EH (cell line): ENCODE measurements at places on chromosomes 2 and 18.

DNA sequence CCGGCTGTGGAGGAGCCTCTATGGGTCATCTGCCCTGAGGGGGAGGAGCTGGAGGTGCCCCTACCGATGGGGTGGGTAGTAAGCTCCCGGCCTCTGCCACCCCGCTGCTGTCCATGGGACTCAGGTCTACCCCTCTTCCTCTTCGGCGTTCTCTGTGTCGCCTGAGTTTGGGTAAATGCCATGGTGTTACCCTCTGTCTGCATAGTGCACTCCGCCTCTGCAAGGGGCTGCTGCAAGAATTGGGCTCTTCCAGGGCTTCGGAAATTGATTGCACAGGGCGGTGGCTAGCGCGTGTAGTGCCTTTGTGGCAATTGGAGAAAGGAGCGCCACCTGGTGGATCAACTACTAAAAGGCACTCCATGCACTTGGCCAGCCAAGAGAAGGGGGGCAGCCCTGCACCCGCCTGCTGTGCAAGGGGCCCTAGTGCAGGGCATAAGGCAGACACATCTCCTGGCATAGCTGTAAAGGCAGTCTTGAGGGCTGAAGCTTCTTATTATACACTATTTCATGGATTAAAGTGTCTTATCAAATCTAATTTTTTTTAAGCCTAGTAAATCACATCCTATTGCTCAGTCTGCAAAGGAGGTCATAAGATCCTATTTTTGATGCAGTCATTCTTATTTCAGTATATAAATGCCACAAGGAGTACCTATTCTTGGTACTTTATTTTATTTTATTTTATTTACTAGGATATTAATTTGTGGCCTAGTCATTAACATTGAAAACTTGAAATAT, 308.9 kb downstream of the PDE11A start:
- peak; percentile 68 for DNase-seq

- DNase-seq: peak; percentile 38
Measured at GRCh38 chr2:99711144-99711543, 221.3 kb upstream of the REV1 start.

DNA sequence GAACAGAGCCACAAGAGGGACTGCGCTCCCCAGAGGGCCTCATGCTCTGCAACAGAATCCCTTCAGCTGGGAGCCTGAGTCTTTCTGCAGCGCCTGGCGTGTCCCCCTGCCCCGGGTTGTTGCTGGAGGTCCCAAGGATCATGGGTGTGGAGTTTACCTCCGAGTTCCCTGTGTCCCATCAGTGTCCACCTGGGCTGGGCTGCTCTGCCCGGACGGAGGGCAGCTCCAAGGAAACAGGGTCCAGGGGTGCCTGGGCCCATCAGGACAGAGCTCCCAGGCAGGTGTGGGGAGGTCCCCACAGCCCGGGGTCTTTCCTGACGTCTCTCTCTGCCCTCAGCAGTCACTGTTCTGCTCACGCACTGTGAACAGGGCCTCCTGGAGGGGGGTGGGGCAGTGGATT, 63.5 kb downstream of the EMILIN2 start:
- no peak for DNase-seq

DNA sequence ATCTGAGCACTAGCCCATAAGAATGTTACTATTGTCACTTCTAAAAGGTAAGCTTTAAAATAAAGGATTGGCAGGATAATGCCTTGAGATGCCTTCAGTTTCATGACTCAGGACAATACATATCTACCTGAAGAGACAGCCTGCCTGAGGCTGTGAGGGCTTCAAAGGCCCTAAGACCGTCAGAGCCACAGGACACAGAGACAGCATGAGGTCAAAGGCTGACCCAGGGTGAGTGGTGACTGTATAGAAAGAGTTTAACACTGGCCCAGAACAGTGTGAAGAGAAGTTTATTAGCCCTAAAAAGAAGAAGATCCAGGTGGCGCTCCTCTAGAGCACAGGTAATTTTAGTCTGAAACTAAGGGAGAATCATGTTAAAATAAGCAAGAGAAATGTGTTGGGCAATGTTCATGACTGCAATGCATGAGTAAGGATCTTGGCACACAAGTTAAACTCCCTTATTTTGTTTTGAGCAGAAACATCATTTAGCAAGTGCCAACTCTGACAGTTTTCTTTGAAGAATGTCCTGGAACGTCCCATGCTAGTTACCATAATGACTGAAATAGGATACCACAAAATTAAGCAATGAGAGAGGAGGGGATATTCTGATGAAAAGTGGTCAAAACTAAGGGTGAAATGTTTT, 78.1 kb upstream of the FAM110C start:
- no peak for DNase-seq

DNA sequence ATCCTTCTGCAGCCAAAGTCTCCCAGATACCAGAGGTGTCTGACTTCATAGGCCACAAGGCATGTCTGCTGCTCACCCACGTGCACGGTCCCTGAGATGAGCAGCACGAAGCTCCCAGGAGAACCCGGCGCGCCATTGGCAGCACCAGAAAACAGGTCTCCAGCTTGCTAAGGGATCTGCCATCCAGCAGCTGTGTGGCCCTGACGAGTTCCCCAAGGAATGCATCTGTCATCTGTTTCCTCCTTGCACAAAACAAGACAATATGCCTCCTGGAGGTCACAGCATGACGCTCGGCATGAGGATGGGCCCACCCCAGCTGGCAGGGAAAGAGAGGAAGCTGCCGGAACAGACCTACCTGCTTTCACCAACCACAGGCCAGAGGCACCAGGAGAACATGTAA, 29.2 kb downstream of the HS6ST1 start:
- no peak for DNase-seq

DNA sequence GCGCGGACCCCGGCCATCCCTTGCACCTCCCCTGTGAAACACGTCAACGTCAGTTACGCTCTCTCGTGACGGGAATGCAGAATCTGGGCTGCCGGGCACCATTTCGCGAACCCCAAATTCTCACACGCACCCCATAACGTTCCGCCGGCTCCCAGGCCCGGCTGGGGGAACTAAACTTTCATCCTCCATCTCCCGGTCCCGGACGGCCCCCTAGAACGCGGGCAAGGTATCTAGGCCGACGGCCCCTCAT, 544 bp downstream of the DNAJC27 start:
- DNase-seq: no peak

DNA sequence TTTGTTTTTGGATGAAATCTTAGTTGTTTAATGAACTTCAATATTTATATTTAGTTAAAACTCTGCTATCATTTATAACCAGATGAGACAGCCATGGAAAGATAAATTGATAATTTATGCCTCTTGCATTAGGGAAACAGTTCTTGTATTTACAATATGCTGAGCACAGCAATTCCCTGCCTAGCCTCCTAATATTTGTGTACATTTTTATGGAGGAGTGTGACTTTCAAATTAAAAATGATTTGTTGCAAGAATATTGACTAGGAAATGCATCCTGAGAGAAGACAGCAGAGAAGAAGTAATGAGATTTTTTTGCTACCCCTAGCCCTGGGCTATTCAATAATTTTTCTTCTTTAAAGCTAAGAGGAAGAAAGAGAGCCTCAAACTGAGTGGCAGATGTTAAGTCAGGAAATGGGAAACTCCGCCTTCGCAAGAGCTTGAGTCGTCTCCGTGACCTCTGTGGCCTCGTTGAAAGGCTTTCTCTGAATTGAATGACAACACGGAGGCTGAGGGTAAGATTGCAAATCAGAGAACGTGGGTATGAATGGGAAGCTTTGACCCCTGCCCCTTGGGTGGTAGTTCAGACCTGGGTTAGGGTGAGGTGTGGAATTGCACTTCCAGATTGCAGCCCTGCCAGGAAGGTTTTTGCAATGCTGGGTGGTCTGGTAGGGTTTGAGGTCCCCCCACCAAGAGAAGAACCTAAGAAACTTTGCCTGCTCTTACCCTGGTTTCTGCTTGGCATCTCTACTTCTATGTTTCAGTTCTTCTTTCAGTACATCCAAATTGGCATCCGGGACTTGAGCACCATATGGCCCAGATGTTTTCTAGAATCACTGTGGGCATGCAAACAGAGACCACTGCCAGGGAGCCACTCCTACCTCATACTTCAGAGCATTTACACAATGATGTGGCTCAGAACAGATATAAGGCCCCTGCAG, 210.3 kb upstream of the RBMS1 start:
- peak; percentile 20 for DNase-seq

DNA sequence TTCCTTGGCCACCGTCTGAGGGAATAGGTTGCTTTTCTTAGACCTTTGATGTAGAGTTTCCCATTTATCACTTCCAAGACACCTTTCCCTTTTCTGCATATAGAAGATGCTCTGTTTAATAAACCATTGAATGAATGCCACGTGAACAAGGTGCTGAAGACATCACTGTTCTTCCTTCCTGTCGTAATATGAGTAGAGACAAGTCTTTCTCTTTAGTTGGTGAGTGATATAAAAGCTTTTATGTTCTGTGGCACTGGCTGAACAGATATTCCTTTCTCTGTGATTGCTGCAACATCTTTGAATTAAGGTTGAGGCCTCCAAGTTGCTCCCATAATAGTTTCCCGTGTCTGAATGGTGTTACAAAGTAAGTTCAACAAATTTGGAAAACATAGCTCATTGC, 38.7 kb downstream of the TTC39C start:
- DNase-seq: no peak

DNA sequence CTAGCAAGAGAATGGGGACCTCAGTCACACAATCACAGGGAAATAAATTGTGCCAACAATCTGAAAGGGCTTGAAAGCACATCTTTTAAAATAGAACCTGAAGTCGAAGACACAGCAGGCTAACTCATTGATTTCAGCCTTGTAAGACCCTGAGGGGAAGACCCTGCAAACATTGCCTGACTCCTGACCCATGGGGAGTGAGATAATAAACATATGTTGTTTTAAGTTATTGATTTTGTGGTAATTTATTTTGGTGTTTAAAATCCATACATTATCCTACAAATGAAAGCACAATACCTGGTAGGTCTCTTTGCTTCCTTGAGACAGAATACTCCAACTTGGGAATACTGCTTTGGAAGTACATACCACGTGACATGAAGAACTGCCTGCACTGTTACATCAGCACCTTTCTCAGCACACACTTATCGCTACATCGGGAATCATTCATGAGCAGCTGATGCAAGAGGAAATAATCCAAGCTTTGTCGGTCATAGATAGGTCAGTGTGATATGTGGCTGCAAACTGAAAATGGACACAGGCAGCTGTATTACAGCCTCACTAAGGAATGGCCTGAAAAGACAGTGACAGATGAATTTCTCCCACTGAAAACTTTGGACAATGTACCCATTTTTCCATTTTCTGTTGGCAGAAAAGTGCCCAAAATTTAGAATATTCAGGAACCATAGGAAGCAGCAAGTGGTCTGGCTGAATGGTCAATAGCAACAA, 494.5 kb upstream of the MAP2 start:
- DNase-seq: no peak

GRCh38 chr2:179031731-179032408, 18.1 kb downstream of the CCDC141 start:
- DNase-seq: peak; percentile 91

GRCh38 chr2:70046534-70046933, 40.7 kb upstream of the PCBP1 start:
- DNase-seq: no peak

DNA sequence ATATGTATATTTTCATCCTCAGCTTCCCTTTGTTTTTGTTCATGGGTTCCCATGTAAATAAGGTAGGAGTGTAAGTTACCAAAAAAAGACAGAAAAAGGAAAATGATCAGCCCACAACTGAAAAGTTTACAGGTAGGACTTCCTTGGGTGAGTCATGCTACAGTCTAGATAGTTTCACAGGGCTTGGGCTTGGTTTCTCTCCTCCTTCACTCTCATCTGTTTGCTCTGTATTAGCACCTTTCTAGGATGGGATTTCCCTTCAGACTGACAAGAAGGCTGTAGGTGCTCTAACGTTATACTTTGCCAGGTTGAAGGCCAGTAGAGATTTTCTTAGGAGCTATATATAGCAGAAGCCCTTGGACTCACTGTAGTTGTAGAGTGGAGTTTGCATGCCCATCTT, 57.9 kb downstream of the FAM171B start:
- DNase-seq: no peak

GRCh38 chr2:72889991-72890390, 2.8 kb downstream of the SPR start:
- no peak for DNase-seq

DNA sequence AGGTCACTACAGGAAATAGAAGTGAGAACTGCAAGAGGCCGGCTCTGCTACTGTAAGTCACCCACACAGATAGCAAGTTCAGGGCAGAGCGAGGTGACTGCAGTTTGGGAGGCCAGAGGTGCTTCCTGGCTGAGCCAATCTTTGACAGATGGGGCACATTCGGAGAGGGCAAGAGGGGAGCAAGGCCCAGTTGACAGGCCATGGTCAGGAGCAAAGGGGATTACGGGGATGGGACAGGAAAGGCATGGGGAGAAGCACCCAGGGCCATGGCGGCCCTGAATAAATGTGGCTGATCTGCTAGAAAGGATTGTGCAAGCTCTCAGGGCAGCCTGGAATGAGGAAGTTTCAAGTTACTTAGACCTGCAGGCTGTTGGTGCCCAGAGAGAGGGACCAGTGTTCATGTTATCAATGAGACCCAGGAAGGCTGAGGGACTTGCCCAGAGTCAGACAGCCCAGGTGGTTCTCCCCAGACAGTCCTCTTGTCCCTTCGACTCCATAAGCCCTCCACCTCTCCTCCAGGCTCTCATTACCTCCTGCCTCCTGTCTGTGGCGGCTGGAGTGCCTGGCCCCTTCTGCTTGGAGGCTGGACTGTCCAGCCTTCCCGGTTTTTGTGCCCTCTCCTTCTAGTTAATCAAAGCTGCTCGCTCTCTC, 123.3 kb downstream of the CTIF start:
- peak; percentile 82 for DNase-seq

DNA sequence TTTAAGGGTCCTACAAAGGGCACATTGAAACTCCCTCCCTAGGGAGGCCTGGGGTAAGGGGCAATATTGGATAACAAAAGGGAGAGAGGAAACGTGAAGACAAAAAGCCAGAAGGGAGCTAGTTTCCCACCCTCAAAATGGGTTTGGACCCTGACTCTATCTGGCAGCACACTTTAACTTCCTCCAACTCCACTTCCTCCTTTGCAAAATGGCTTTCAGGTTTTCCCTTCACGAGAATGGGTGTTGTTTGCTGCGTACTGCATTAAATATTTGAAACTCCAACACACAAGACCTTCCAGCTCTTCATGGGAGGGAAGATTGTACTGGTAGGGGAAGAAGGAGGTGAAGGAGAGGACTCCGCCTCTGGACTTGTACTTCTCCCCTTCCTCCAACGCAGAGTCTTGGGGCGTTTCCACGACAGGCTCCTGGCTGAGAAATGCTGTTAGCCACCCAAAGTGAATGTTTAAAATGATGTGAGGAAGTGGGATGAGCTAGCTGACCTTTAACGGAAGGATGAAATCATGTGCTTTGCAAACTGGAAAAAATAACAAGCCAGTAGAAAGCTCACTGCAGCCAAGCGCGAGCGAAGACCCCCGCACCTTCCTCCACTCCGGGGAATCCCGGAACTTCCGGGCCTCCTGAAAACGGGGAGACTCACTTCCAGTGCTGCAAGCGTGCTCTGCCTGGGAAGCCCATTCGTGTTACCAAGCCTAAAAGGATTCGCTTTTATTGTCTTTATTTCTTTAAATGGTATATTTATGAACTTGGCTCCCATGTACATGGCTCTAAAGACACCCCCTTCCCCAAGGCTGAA, 85.6 kb downstream of the VIT start:
- no peak for DNase-seq
